ENCODE measurements at places on chromosomes 4 and X.

GRCh38 chrX:48751343-48751742, 10.2 kb upstream of the GLOD5 start:
- DNase-seq: no peak

GRCh38 chr4:144090744-144091143, 49.8 kb downstream of the GYPA start:
- DNase-seq: no peak

DNA sequence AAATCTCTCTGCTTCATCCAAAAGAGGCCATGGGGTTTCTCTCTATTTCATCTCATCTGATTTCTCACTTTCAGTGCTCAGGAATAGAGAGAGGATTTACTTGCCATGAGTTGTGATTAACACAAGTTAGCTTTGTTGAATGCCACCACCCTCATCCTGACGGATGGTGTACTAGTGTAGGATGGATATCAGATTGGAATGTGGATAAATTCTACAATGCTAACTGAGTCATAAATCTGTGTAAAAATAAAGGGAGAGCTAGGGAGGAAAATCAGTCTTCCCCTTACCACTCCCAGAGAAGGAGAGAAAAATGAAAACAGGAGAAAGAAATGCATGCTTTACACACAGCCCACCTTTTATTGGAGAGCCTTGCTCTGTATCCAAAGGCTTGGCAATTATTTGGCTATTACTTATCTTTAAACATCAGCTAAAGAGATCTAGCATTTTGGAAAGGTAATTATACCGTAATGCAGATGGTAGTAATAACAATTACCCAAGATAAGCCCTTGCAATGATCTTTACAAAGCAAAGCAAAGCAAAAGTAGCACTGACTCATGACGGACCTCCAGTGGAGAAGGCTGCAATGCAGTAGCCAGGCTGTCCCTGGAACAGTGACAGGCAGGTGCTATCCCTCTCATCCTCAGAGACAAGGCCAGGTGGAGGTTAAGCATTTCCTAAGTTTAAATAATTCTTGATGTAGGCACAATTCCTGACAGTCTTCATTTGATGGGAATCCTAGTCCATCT, 306.3 kb upstream of the PPARGC1A start:
- no peak for DNase-seq

DNA sequence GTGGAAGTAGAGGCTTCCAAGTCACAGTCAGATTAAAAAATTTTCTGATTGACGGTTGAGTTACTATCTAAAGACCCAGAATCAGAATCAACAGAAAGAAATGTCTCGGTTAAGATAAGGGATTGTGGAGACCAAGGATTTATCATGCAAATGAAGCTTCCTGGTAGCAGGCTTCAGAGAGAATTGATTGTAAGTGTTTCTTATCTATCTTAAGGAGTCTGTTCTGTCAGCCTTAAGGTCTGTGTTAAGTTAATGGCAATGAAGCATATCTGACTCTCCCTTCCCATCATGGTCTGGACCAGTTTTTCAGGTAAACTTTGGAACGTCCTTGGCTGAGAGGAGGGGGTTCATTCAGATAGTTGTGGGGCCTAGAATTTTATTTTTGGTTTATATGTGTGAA, 780.2 kb downstream of the FAM133A start:
- no peak for DNase-seq

DNA sequence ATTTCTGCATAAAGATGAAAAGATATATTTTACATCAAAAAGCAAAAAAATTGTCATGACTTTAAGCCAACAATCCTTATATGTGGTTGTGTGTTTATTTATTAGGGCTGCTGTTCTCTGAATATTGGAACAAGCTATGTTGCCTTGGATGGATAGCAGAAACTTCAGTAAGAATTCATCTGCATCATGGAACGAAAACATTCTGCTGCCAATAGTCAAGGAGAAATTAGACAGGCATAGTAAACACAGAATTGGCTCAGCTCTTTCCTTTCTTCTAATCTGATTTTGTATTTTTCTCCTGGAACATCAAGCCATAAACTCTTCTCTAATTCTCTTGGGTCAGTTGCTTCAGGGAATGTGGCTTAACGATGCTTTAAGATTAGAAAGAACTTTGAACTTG, 1257.0 kb downstream of the NLGN4X start:
- no peak for DNase-seq

GRCh38 chrX:46247456-46247855, 297.8 kb downstream of the ZNF674 start:
- DNase-seq: no peak

- no peak for DNase-seq
Measured at GRCh38 chr4:186536285-186536684, 19.1 kb downstream of the MTNR1A start.

- DNase-seq: no peak
Measured at GRCh38 chr4:120432301-120432860, 365.7 kb upstream of the MAD2L1 start.

GRCh38 chrX:136779346-136779781, 1.4 kb downstream of the ARHGEF6 start:
- no peak for DNase-seq

DNA sequence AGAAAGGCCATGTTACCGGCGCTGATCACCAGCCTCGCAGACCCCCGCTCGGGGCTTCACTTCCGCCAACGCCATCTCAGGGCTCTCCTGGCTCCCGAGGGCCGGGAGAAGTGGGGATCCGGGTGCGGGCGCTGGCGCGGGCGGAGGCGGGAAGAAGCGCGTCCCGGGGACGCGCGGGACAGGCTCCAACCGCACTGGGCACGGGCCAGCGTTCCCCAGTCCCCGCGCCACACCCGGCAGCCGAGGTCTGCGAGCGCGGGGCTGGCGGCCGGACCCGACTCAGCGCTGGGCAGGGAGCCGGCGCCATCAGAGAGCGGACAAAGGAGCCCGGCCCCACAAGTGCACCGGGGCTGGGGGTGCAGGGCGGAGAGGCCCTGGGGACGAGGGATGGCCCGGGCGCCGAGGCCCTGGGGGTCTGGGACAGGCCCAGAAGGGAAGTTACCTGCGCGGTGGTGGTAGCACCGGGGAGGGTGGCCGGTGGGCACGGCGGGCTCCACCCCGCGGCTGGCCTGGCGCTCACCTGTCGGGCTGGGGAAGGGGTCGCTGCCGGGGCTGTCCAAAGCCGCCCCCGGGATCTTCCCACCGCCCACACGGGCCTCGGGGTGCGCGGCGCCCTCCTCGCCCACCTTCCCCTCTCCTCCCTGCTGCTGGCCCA, 449 bp downstream of the CTPS2 start:
- peak; percentile 14 for DNase-seq

DNA sequence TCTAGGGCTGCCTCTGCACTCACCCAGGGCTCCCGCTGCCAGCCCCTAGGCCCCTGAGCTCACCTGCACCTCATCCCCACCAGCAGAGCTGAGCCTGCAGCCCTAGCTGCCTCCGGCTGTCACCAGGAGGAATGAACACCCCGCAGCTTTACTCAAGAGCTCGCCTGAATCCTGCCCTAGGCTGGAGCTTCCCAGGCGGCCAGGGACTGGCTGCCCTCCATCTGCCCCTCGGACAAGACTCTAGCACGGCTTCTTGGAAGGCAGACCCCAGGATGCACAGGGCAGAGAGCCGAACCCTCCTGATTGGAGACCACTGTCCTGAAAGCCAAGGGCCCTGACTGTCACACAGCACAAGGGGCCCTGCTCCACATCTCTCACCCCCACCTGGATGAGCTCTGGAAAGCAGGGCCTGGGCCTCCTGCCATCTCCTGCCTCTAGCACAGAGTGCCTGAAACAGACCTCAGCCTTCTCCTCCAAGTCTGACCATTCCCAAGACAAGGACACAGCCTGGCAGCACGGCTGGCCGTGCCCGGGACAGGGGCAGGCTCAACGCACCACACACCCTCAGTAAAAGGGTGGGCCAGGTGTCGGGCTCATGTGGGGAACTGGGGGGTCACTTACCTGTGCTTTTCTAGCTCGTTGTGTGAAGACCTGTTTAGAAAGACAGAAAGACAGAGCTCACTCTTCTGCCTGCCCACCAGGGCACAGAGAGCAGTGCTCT, 4.4 kb downstream of the MXD4 start:
- DNase-seq: no peak

GRCh38 chr4:5746829-5747737, 36.1 kb downstream of the EVC start:
- DNase-seq: no peak

GRCh38 chrX:70016513-70016912, 33.2 kb downstream of the AWAT2 start:
- DNase-seq: no peak

DNA sequence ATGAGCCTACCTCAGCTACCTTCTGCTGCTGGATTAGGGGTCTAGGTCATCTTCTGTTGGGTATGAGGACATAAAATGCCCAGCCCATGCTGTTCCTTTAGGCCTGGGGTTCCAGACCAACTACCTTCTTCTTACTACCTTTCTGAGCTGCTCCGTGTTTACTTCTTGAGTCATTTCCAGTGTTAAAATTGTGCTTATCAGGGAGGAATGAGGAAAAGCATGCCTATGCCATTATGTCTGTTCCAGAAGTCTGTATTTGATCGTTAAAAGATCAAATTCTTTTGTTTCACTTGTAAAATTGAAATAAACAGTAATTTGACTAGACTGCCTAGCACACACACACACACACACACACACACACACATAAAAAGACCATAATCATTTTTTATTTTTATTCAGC, 1912.7 kb upstream of the TENM3 start:
- no peak for DNase-seq

- DNase-seq: no peak
Measured at GRCh38 chr4:151862766-151863165, 102.0 kb upstream of the GATB start.

DNA sequence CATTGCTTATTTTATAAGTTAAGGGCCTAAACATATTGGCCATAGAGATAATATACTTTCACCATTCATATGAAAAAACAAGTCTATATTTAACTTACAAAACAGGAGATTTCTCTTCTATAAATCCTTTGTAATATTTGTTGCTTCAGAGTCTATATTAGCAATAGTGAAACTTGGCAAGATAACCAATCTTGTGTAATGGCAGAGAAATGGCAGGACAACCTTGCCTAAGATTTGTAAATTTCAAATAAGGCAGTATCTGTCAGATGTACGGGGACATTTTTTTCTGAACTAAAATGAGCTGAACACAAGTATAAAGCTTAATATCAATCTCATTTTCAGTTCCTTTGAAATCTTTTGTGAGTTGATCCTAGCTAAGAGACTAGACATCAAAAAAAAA, 17.8 kb upstream of the CPEB2 start:
- no peak for DNase-seq

GRCh38 chrX:53547668-53548067, 113.5 kb upstream of the HSD17B10 start:
- DNase-seq: no peak

DNA sequence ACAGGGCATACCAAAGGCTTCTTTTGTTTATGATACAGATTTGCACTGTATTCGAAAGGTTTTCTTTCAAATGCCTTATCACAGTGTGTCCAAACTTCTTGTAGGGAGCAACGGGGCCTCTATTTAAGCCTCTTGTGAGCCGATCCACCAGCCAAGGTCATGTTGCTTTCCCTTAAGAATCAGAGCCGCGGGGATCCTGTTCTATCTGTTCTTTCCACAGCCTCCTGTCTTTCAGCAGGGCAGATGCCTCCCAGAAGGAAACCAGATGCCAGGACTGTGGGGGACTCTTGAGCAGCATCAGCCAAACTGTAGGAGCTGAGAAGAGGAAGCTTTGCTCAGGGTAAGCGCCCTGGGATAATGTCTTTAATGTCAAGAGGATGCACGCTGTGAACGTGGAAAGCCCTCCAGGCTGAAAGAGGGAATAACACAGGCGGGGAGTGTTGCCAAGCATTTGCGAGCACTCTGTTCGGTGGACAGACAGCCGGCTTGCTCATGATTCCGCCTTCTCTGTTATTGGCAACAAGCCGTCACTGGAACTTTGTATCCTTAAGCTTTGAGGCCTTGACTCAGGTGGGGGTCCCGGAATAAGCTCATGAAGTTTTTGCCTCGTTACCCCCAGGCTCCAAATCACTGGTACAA, 279.8 kb upstream of the FRG1 start:
- DNase-seq: no peak

DNA sequence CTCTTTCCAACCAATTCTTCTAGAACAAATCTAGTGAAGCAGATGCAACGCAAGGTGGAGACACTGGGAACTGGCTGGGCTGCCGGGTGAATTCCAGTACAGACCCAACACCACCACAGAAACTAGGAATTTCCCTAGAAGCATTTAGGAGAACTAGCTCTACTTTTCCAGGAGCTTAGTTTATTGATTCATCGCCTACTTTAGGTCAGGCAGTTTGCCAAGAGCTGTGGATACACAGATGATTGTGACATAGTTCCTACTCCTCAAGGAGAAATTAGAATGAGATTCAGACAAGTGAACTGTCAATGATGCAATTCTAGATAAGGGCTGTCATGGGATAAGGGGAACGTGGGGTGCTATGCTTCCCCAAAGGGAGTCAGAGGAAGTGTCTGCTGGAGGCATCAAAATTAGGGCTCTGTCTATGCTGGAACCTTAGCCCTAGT, 350.0 kb downstream of the CAMK2D start:
- DNase-seq: no peak

DNA sequence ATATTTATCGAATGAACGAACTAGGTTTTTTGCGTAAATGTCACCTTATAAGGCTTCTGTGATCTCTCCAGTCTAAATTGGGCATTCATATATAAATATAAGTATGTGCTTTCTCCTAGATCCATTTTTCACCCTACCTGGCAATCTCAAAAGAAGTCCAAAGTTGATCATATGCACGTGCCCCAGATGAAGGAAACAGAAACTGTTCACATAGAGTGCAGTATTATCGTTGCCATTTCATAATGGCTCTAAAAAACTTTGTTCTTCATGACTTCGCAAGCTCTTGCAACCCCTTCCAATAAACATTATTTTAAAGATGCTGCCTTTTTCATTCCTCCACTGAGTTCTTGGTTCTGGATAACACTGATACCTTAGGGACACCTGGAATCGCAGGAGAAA, 708 bp downstream of the INTS12 start:
- DNase-seq: no peak

GRCh38 chr4:187258651-187259401, 535.2 kb upstream of the FAT1 start:
- no peak for DNase-seq

GRCh38 chr4:123952530-123953274, 556.1 kb downstream of the SPRY1 start:
- no peak for DNase-seq

DNA sequence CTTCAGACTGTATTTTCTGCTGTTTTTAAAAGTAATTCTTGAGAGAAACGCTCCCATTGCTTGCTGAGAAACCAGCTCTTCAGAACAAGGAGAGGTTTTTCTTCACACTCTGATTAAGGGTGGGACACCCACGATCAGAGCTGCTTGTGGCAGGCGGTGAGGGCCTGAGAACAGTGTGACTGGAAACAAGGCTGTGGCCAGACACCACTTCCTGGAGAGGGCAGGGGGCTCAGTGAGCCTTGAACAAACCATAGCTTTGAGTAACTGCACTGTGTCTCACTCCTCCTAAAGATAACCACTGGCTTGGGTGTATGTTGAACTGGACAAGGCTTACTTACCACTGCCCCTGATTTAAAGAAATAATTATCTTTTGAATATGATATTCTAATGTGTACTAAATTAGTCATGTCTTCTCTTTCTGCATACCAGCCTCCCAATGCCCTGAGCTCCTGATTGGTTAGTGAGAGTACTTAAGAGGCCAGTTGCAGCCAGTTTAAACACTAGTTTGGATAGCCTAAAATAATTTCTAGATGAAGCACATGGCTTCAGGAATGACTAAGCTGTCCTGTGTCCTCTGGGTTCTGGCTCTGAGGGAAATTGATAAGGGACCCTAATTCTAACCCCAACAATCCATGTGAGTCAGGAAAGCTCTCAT, 3.7 kb upstream of the GPR82 start:
- DNase-seq: peak; percentile 19
